Activated naive CD4-positive, alpha-beta T cell treated with anti-CD3 and anti-CD28 coated beads, Interleukin-2, amount 50 U/mL, for 72 hours (primary cell): ENCODE measurements at places on chromosomes 3 and 15. TPM values are rescaled to one million over a fixed set of nuclear protein-coding genes. Genes with fewer than 3 reads are reported as not detected.

DNA sequence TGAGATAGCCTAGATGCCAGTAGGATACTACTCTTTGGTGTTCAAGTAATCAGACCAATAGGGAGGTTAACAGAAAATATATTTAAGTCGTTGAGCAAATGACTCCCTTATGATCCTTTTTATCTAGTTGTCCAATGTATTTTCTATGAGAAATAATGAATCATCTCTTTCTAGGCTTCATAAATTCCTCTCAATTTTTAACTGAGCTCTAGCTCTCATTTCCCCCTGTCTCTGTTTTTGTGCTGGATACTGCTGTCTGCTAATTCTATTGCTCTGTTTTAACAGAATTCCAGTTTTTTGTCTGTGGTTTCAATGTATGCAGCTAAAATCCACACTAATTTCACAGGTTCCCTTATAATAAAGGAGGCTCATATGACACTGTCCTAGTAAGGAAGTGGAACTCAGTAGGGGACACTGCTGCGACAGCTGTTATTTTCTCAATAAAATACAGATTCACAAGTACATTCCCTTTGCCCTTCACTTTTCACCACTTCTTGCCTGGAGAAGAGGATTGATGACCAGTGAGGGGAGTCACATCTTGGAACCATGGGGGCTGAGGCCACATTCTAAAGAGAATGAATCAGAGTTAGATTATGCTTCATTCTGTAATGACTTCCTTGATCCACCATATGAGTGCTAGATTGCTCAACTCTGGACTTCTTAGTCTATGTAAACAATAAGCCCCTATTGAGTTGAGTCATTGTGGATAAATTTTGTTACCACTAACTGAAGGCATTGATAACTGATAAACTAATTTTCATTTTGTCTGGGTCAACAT, 558.7 kb upstream of the KCNMB2 start:
- DNase-seq = no peak

GRCh38 chr15:69841113-69841828, 256.4 kb downstream of the TLE3 start:
- DNase-seq = no peak

DNA sequence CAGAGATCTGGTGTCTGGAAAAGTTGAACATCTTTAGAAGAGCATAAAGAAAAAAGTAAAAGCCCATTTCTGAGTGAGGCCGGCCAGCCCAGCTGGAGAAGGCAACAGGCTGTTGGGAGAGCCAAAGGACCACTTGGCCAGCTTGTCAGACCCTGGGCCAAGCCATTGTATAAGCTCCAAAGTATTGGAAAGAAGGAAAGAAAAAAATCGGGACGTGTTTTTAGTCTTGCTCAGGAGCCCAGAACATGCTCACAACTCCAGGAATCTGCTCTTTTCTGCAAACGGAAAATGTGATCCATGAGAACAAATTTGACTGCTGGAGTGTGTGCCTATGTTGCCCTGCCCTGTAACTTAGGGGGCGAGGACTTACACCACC, 10.4 kb upstream of the CLPX start:
- DNase-seq = no peak

- no peak for DNase-seq
Measured at GRCh38 chr3:14177580-14178246, 688 bp downstream of the XPC start.

GRCh38 chr3:152480282-152480953, 211.7 kb downstream of the MBNL1 start:
- DNase-seq = no peak

- DNase-seq = no peak
Measured at GRCh38 chr3:139339219-139339906, 4.5 kb upstream of the MRPS22 start.

GRCh38 chr3:132984181-132984580, 54.0 kb upstream of the TMEM108 start:
- no peak for DNase-seq

DNA sequence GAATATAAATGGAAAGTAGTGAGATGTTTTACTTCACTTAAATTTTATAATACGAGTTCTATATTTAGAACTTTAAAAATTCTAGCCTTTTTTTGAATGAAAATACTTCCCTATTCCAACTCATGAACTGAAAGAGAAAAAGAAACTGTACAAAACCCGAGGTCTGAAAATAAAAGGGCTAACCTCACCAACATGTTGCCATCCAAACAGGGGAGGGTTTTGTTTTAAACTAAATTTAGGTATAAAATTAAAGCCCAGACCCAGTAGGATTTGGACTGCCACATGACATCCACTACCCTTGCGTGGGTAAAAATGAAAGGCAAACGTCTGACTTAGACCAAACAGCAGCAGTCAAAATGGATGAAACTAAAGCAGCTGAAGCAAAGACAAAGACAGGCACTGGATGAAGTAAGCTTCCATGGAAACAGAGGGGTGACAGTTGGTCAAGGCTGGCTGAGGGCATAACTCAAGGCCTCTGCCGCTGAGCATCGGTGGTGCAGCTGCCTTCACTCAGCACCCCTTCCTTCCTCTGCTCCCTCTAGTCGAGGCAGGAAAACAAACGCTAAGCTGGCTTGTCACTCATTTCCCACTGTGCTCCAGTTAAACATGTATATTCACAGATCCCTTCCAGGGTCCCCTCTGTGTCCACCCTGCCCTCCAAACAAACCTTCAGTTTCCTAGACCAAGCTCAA, 58.1 kb downstream of the TM4SF4 start:
- DNase-seq = no peak

The ANKRD34C gene
- not detected for total RNA-seq
